Upper lobe of left lung (tissue), 6 donors: ENCODE measurements at places on chromosomes 6 and 20. TPM values are rescaled to one million over a fixed set of nuclear protein-coding genes. Genes with fewer than 3 reads are reported as not detected.

The ACTL10 gene
- total RNA-seq = 2.1 TPM

The SNX5 gene
- 104 TPM for total RNA-seq

The HLA-DQA1 gene
- 476 TPM for total RNA-seq

The LY6G6F gene
- total RNA-seq = 0.63 TPM

The NMBR gene
- not detected for total RNA-seq

The METTL24 gene
- total RNA-seq = 1.1 TPM

The RSPO3 gene
- total RNA-seq = 1.5 TPM

The MAS1 gene
- total RNA-seq = not detected

The TRIM31 gene
- total RNA-seq = not detected

The CLPSL2 gene
- not detected for total RNA-seq

The PLEKHG1 gene
- total RNA-seq = 30.5 TPM
